ENCODE measurements at places on chromosomes 13 and 19.

DNA sequence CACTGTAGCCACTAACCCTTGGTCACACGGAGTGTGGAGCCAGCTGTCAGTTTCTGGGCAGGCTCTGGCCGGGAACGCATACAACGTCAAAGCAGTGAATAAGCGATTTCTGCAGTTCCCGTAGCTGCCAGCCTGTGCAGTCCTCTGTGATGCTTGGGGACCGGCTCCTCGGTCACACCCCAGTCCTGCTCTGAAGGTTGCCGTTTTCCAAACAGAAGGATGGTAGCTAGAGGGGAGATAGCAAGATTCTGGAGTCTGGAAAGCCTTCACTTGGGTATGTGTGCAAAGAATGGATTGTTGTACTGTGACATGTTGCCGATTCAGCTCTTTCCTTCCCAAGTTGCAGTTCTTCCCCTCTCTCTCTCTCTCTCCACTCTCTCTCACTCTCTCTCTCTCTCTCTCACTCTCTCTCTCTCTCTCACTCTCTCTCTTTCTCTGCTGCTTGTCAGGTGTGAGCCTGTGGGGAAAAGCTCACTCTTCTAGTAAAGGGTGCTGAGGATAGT, 38.7 kb upstream of the C1QTNF9 start:
- no peak for DNase-seq

GRCh38 chr13:69857183-69857821, 250.3 kb upstream of the ATXN8OS start:
- DNase-seq = no peak

- no peak for DNase-seq
Observed at GRCh38 chr19:16252459-16253205, 54.9 kb downstream of the AP1M1 start.

DNA sequence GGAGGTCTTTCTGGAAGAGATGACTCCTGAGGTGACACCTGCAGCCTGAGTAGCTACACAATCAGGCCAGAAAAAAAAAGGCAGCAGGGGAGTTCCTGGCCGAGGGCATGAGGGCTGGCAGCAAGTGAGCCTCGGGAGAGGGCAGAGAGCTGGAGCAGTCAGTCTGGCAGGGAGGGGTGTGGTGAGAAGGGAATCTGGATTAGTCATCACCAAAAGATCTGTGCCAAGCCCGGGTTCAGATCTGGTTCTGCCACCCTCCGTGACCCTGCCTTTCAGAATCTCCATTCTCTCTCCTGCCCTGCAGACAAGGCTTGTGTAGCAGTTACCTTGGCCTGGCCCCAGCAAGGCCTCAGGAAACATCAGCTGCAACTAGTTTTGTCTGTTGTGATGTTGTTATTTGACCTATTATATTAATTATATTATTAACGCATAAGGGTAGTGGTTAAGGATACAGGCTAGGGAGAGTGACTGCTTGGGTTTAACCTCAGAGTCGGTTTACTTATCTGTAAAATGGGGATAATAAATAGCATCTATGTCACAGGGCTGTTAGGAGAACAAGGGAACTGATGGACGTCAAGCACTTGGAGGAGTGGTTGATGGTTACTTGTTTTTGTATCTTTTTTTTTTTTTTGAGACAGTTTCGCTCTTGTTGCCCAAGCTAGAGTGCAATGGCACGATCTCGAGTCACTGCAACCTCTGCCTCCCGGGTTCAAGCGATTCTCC, 2.7 kb upstream of the CAPNS1 start:
- no peak for DNase-seq

GRCh38 chr19:51808333-51808986, 13.5 kb downstream of the FPR3 start:
- no peak for DNase-seq

All from activated T-cell treated with anti-CD3 and anti-CD28 coated beads for 4 hours (primary cell).